ENCODE measurements at places on chromosomes 5 and 9.

DNA sequence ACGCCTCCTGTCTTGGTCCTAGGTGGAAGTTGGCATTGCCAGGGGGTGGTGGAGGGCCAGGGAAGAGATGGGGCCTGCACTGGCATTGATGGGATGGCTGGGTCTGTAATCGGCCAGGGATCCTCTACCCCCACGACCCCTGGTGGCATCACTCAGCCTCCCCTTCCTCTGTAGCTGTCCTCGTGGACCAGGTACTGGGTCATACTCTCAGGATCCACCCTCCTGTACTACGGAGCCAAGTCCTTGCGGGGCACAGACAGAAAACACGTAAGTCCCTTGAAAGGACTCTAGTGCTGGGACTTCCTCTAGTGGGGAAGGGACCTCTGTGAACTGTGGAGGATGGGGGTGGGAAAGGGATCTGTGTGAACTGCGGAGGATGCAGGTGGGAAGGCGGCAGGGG is 52.1 kb upstream of the GARNL3 start:
- DNase-seq, result no peak

GRCh38 chr5:122874179-122874875 is 28.9 kb downstream of the SNX24 start:
- DNase-seq, result no peak

DNA sequence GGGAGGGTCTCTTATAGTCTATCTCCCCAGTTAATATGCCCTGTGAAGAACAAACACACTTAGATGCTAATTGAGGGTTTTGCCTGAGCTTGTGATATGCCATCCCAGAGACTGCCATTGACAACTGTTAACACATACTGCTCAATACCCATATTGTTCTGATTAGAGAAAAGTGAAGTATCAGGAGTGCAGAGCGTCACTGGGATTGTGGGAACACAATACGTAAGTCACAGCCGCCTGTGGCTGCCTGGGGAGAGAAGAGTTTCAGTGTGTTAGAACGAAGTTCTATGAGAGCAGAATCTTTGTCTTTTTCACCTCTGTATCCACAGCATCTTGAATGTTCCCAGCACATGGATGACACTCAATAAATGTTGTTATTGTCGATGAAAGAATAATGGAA is 110.2 kb downstream of the MEF2C start:
- DNase-seq, result no peak

DNA sequence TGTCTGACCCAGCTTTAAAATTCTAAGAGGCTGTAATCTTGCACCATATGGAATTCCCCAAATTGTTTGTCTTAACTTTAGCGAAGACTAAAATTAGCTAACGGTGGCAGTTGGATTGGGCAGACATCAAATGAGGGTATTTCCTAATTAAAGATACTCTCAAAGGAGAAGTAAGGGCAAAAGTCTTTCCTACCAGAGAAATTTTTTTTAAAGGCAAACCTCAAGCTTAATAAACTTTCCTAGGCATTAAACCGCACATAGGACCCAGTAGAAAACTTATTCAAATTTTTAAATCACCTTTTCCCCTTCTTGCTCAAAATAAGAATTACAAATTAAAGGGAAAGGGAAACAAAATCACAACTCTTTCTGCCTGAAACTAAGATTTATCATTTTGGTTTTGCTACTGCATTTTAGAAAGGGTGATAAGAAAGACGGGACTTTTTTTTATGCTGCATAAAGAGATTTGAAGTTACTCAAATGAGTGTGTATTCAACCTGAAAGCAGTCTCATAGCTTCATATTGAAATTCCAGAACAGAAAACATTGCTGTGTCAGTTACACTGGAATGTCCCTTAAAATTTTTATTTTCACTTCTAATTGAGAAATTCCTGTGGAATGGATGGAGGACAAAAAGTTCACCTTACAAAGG is 189.1 kb upstream of the PTGER4 start:
- DNase-seq, result no peak

DNA sequence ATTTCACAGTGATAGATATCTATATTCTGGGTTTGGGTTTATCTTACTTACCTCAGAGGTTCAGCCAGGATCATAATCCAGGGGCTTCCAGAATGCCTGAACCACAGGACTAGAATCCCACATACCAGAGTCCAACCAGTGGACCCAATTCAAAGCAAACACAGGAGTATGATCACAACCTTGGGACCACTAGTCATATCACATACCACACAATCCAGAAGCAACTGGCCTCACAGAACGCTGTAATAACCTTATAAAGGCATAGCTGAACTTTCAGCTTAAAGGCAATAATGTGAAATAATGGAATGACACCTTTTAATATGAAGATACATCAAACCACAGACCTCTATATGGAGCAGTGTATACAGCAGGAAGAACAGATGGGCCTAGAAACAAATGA is 25.3 kb downstream of the RAPGEF6 start:
- DNase-seq, result no peak

GRCh38 chr5:17666726-17667235 is 32.5 kb downstream of the TAF11L14 start:
- DNase-seq, result no peak

DNA sequence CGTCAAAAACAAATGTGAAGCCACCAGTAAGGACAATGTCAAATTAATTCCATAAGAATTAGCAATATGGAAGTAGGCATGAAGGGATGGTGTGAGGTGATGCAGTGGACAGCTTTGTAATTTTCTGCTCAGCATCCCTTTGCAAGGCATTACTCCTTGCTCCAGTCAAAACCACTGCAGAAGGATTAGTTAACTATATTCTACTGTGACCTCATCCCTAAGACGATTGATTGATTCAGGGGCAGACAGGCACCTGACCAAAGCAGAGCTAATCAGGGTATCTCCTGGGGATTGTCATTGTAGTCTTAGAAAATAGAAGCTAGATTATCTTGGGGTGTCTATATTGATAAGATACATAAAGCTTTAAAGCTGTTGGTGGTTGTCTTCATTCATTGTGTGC is 98.7 kb downstream of the NMUR2 start:
- DNase-seq, result no peak

GRCh38 chr5:101009758-101010519 is 106.9 kb upstream of the ST8SIA4 start:
- no peak for DNase-seq

All from hematopoietic multipotent progenitor cell treated with erythropoietin and hydrocortisone succinate and interleukin-3 and kit ligand, for 17 days (in vitro differentiated cells).